SW 1271 (cell line): ENCODE measurements at places on chromosomes 1 and 21.

- no peak for DNase-seq
Observed at GRCh38 chr1:242670019-242670418, 145.5 kb upstream of the PLD5 start.

DNA sequence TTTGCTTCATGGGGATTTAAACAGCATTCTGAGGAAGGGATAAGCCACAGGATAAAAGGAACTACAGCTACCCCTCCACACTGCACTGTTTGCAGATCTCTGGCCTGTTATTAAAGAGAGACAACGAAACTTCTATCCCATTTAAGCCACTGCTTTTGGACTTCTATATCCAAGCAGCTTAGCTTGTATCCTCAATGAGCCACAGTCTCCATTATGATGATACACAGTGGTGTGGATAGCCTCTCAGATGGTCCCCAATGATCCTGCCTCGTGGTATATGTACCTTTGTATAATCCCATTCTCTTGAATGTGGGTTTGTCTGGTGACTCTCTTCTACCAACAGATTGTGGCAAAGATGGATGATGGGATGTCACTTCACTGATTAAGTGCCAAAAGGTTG is 36.0 kb upstream of the MARK1 start:
- DNase-seq: no peak

- no peak for DNase-seq
Observed at GRCh38 chr21:28421716-28422524, 570.8 kb downstream of the LTN1 start.

DNA sequence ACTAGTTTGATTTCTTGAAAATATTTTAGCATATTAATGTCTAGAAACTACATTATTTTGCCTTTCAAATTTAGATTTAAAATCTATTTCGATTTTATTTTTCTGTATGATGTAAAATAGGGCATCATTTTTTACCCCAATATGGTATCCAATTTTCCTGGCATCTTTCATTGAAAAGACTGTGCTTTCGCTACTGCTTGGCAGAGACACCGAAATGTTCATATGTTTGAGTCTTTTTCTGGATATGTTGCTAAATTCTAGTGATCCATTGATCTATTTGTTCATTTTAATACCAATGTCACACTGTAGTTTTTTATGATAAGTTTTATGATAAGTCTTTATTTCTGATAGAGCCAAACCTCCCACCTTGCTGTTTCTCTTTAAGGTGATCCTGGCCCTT is 24.3 kb downstream of the ST6GALNAC3 start:
- no peak for DNase-seq

DNA sequence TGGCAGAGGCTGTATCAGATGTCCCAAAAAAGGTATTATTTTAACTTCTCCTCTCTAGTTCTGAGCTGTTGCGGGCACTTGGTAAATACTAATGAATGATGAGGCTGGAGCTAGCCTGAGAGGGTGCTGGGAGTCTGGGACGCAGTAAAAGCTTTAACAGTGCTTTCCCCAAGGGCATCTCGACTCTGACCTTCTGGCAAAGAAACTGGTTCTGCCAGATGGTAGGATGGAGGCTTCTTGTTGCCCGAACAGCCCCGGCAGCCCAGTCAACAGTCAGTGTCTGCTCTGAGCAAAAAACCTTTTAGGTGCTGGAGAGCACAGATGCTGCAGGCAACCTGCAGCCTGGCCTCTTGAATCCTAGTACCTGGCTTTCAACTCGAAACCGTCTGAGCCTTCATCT is 2.5 kb upstream of the PNRC2 start:
- DNase-seq: no peak

GRCh38 chr1:234965111-234965510 is 163.5 kb downstream of the TOMM20 start:
- DNase-seq: no peak

DNA sequence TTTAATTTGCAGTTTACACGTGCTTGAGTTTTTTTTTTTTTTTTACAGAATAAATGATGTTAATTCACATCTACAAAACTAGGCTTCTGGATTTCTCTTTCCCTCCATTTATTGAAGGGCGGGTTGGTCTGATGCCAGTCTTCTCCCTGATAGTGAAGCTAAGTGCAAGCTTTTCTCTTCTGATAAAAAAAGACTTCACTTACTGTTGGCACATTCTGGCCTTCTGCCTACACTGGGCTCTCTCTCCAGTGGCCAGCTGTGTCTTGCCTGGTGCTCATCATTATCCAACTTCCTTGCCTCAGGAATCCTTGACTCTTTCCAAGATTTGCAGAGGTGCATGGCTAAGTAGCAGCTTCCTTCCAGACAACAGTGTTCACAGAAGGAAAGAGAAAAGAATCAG is 7.6 kb upstream of the RAP1A start:
- DNase-seq: no peak
